WTC11 (cell line): ENCODE measurements at places on chromosomes 16 and 17. TPM values are rescaled to one million over a fixed set of nuclear protein-coding genes. Genes with fewer than 3 reads are reported as not detected.

Gene KRTAP2-2
- total RNA-seq = not detected in 3 replicates

Gene FKBP10
- 227 to 243 TPM (median 232 TPM) in 3 replicates for total RNA-seq

Gene EVPLL
- total RNA-seq = not detected in 3 replicates

Gene KRTAP4-9
- total RNA-seq = not detected in 3 replicates

Gene KRT12
- not detected in 3 replicates for total RNA-seq

Gene TBC1D10B
- total RNA-seq = 33.4 to 40.5 TPM (median 34.6 TPM) in 3 replicates

Gene HOXB9
- total RNA-seq = 0.09 to 0.24 TPM (median 0.09 TPM) in 3 replicates

Gene PRSS53
- total RNA-seq = 2.5 to 4.9 TPM (median 4.1 TPM) in 3 replicates

Gene CAPNS2
- total RNA-seq = 0.28 TPM in 1 of 3 replicates, not detected in the others

Gene APOBR
- 0.09 to 0.11 TPM in 2 of 3 replicates, not detected in the other for total RNA-seq

Gene CES4A
- total RNA-seq = 0.57 to 0.89 TPM (median 0.61 TPM) in 3 replicates

Gene HS3ST6
- total RNA-seq = 0.41 to 1.0 TPM (median 0.50 TPM) in 3 replicates

Gene ALOX12B
- total RNA-seq = 0.72 to 1.8 TPM (median 0.82 TPM) in 3 replicates

Gene PPP1R27
- not detected in 3 replicates for total RNA-seq

Gene OR4D1
- total RNA-seq = 0.17 to 0.41 TPM (median 0.39 TPM) in 3 replicates
